ENCODE measurements at places on chromosomes 1 and 21. TPM values are rescaled to one million over a fixed set of nuclear protein-coding genes. Genes with fewer than 3 reads are reported as not detected.

The PTPRC gene
- 4.6 TPM for polyA plus RNA-seq

The PSMG1 gene
- 52.6 TPM for polyA plus RNA-seq

The MTF1 gene
- polyA plus RNA-seq, result 9.5 TPM

The CELSR2 gene
- polyA plus RNA-seq, result 31.8 TPM

The ACTN2 gene
- 0.37 TPM for polyA plus RNA-seq

Data from left kidney (tissue), 8 donors.